HFFc6 (cell line): ENCODE measurements at places on chromosomes 16 and 17. TPM values are rescaled to one million over a fixed set of nuclear protein-coding genes. Genes with fewer than 3 reads are reported as not detected.

DNA sequence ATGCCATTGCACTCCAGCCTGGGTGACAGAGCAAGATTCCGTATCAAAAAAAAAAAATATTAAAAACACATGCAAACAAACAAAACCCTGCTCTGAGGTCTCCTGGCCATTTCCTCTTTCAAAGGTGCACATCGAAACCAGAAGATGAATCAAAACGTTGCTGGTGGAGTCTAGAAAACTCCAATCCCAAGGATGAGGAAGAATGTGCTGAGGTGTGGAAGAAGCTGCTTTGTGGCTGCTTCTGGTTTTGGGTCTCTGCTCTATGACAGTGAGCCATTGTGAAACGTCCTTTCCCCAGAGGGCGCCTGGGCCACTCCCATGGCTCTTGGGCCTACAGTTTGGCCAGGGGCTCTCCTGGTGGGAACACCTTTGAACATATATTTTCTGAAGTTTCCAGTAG, 112.6 kb downstream of the IRF8 start:
- no peak overlapping the region for H3K27ac ChIP-seq
- H3K36me3 ChIP-seq = peaks cover 5% of the 10 kb centered on the region; the same call in 1 of the 2 replicates
- no peak overlapping the region for H3K4me3 ChIP-seq
- no peak for DNase-seq
- peaks cover 44% of the 10 kb centered on the region for H3K27me3 ChIP-seq

ZACN gene
- not detected in 3 replicates for total RNA-seq

SDR42E1 gene
- not detected in 3 replicates for total RNA-seq

DNA sequence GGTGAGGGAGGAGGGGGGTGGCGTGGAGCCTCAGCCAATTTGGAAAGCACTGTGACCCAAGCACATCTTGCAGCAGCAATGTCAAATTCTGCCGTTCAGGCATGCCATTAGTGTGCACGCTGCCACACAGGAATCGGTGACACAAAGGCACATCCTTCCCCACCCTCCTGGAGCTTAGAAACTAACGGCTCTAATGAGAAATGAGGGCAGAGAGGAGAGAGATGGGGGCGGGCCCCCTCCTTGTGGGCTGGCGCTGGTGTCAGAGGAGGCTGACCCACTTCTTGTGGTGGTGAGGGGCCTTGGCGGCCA, 94.8 kb downstream of the RTN4RL1 start:
- no peaks in the 10 kb centered on the region for H3K4me1 ChIP-seq
- no peak overlapping the region for H3K27ac ChIP-seq
- peaks cover 42% of the 10 kb centered on the region for H3K27me3 ChIP-seq
- H3K4me3 ChIP-seq = no peak overlapping the region

CLEC3A gene
- total RNA-seq = not detected in 3 replicates

KRTAP9-8 gene
- total RNA-seq = not detected in 2 replicates

TBC1D3I gene
- total RNA-seq = 0.24 TPM in 1 of 3 replicates, not detected in the others

DNA sequence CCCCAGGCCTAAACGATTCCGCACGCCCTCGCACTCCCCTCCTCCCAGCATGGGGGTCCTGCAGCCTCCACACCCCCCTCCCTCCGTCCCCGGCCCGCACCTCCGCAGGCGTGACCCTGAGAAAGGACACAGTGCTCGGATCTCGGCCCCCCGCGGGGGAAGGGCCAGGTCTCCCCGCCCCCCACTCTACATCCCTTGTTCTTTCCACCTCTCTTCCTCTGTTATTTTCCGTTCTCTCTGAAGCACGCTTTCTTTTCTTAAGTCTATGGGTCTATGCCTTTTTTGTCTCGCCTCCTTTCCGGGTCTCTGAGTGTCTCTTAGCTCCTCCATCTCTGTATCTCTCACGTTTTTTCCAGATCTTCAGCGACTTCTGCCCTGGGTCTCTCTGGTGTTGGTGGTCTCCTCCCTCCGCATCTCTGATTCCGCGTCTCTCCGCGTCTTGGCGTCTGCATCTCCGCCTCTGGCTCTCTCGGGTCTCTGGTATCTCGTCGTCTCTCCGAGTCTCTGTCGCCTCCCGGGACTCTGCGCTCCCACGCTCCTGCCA, 2.1 kb upstream of the HES7 start:
- no peak for DNase-seq
- peak overlapping the region; percentile 88 for H3K4me3 ChIP-seq
- peaks cover 53% of the 10 kb centered on the region for H3K4me1 ChIP-seq
- peaks cover 2% of the 10 kb centered on the region for H3K27me3 ChIP-seq
- no peaks in the 10 kb centered on the region for H3K36me3 ChIP-seq
- peak overlapping the region; percentile 35 for H3K27ac ChIP-seq

GRCh38 chr17:10635290-10635689, 21.8 kb downstream of the MYH3 start:
- H3K27ac ChIP-seq = no peak overlapping the region
- H3K27me3 ChIP-seq = peaks cover 2% of the 10 kb centered on the region
- H3K4me1 ChIP-seq = peaks cover under 1% of the 10 kb centered on the region; the same call in 1 of the 2 replicates
- no peak overlapping the region for H3K4me3 ChIP-seq
- H3K36me3 ChIP-seq = peaks cover 6% of the 10 kb centered on the region
- no peak for DNase-seq

HS3ST6 gene
- not detected in 3 replicates for total RNA-seq

COL1A1 gene
- 4,988 to 7,856 TPM (median 7,145 TPM) in 3 replicates for total RNA-seq
